Osteoblast (primary cell): ENCODE measurements at places on chromosomes 7 and 10. TPM values are rescaled to one million over a fixed set of nuclear protein-coding genes. Genes with fewer than 3 reads are reported as not detected.

Gene ACSL5
- total RNA-seq: 5.1 and 8.0 TPM in 2 replicates

Gene ANKRD61
- not detected in 2 replicates for total RNA-seq

Gene OR6V1
- total RNA-seq: not detected in 2 replicates

Gene NEBL
- total RNA-seq: under 0.01 and 0.29 TPM in 2 replicates

Gene PRRT4
- total RNA-seq: not detected in 2 replicates

Gene CDK1
- 5.8 and 6.5 TPM in 2 replicates for total RNA-seq

Gene CYP26A1
- total RNA-seq: not detected in 2 replicates
